ENCODE measurements at places on chromosomes 7 and 10.

DNA sequence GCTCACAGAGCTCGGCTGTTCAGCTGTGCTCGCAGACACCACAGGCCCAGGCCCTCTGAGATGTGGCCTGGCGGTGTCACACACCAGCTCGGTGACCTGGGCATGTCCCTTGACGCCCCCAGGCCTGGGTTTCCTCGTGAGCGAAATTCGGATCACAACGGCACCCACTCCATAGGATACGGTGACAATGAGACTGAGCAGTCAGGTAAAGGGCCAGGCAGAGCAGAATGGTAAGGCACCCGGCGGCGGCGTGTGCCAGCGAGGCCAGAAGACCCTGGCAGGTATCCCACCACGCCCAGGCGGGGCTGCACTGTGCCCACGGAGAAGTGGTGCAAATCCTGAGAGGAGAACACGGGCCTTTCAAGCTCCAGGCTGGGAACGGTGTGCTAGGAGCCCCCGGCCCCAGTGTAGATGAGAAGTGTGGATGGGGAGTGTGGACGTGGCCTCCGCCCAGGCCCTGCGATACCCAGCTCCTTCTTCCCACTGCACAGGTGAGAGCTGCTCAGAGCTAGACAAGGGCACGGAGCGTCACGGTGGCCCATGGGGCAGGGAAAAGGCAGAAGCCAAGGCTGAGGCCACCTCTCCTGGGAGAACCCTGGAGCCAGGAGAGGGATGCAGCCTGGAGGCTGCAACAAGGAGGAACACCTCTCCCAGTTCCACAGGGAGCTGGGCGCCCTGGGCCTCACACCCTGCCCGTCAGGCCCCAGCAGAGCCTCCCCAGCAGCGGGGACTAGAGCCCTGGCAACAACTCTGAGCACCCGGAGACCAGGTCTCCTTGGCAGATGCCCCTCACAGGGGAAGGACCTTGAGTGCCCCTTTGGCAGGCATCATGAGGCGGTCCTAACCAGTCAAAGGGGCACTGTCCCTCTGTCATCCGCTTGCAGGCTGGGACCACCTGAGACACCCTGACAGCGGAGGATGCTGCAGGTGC, 219.1 kb downstream of the MAD1L1 start:
- no peak for DNase-seq

- DNase-seq = no peak
These were observed 877 bp upstream of the NOD1 start for GRCh38 chr7:30479202-30480120.

DNA sequence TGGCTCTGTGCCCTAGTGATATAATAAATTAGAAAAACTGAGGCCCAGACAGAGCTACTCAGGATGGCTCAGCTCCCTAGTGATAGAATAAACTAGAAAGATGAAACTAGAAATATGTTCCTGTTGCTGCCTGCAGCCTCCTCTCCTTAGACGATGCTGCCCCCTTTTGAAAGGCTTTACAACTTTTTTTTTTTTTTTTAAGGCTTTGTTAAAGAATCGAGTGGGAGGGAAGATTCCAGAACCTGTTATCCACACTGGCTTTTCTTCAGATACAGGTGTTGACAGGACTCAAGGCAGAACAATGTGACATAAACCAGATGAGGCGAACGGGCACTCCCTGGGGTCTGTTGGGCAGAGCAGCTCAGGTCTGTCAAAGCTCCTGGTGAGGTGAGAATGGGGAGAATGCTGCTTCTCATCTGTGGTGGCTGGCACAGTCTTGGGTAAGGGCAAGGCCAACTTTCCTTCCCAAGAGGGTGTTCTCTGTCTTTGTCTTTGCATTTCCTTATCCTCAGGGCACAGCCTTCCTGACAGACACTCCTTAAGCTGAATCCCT, 175.1 kb downstream of the COBL start:
- no peak for DNase-seq

GRCh38 chr10:101353692-101354327, at the start of gene BTRC:
Gene BTRC (plus strand): TSS chr10:101354165. CDS start chr10:101354181, 16 bp downstream.
- peak; percentile 94 for DNase-seq

DNA sequence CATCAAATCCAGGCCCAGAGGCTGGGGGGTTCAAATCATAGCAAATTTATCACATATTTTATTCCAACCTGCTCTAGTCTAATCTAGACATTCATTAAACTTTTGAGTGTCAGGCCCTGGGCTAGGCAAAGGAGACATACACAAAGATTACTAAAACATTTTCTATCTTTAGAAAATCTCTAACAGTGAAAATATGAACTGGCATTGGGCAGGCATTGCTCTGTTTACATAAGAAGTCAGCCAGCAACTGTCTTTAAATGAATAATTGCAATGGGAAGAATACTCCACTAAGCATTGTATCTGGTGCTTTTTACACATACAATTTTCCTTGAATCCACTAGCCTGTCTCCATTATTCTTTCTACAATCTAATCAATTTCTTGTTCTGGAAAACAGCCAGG, 222.5 kb upstream of the LRRN3 start:
- DNase-seq = no peak

DNA sequence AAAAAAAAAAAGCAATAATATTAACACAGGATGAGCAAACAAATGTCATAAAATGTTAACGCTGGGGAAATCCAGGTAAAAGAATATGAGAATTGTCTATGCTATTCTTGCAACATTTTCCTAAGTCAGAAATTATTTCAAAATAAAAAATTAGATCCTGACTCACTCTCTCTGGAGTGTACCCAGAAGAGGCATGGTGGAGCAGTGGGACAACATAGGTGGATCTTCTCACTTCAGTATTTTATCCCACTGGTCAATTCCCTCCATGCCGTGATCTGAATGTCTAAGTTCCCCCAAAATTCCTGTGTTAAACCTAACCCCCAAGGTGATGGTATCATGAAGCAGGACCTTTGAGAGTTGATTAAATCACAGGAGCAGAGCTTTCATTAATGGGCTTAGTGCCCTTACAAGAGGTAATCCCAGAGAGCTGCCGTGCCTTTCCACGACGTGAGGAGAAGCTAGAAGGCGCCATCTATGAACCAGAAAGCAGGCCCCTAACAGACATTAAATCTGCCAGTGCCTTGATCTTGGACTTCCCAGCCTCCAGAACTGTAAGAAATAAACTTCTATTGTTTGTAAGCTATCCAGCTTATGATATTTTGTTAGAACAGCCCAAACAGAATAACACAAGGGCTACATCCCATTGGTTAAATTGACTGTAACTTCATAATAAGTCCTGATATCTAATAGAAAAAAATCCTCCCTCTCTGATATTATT, 35.2 kb downstream of the USP6NL start:
- DNase-seq = no peak

DNA sequence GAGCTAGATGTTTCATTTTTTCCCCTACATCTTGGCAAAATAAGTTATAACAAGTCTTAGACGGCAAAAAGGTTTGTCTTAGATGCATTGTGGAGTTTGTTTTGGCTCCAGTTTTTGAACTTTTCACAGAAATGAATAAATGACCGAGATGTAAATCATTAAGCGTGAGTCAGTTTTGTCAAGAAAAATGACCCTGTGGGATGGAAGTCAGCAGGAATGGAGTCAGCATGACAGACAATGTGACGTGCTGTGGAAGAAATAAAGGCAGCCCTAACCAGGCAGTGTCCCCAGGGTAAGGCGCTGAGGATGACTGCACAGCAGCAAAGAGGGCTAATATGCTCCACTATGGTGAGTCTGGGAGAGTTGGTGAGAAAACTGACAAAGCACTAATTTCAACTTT, 163.2 kb downstream of the NOC3L start:
- DNase-seq = no peak

DNA sequence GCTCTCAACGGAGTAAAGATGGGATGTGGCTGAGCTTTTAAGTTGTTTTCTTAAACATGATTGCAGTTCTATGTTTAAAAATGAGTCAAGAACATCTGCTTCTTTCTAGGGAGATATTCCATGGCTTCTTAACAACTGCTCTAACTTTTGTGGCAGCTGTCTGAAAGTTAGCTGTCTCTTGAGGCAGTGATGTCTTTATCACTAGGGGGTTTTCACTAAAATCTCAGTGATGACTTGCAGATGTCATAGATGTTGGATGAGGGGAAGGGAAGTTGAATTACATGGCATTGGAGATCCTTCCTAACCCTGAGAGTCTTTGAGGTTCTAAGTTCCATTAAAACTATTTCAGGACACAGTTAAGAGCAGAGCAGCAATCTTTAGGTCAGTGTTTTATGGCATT, 43.5 kb downstream of the PRKG1 start:
- DNase-seq = no peak

DNA sequence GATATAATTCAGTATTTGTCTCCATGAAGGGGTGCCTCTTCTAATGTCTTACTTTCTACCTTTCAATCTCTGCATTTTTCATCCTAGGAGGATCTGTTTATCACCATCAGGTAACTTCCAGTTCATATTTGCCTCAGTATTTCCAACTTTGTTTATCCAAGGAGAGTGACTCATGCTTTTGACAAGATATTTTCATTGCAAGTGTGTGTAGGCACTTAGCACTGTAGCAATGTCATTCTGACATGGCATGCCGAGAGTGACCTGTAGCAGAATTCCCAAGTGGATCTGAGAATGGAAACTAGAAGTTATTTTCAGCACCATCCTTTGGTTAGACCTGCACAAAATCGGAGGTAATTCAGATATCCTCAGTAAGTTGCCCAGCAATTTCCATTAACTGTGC, 129.9 kb downstream of the INHBA start:
- DNase-seq = no peak

- no peak for DNase-seq
These were observed 443.2 kb downstream of the REEP3 start for GRCh38 chr10:63964406-63964805.

GRCh38 chr10:93146336-93146735, 72.6 kb downstream of the CYP26A1 start:
- DNase-seq = no peak

- no peak for DNase-seq
These were observed 36.4 kb downstream of the CUBN start for GRCh38 chr10:17092986-17093803.

DNA sequence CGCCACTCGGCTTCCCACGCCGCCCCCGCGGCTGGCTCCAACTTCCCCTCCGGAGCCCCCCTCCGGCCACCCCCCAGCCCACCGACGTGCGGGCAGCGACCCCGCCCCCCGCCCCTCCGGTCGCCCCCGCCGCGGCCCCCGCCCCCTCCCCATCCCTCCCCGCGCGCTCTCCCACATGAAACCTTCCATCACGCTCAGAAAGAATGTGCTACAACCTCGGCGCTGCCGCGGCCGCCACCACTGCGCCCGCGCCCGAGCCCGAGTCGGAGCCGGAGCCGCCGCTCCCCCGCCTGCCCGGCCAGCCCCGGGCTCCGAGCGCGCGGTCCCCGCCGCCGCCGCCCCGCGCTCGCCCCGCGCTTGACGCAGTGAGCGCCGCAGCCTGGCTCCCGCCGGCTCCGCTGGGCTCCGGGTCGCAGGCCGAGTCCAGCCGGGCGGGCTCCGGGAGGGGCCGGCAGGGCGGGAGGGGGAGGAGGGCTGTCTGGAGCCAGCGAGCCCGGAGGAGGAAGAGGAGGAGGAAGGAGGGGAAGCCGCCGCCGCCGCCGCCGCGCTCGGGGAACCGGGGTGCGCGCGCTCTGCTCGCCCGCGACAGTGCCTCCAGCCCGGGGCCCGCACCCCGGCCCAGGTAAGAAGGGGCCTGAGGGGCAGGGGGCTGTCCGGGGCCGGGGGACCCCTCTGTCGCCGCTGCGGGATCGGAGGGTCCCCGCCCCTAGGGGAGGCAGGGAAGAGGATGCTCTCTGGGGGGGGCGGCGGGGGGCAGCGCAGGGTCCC, 4.3 kb upstream of the ELFN1 start:
- no peak for DNase-seq

DNA sequence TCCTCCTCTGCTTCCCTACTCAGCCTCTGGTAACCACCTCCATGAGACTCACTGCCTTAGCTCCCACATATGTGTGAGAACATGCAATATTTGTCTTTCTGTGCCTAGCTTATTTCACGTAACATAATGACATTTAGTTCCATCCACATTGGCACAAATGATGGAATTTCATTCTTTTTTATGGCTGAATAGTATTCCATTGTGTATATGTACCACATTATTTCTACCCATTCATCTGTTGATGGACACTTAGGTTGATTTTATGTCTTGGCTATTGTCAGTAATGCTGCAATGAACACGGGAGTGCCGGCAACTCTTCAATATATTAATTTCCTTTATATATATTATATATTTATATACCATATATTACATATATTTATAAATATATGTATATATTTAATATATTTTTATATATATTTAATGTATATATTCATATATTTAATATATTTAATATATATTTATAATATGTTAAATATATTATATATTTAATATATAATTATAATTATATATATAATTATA, 1046.9 kb downstream of the DNAJB9 start:
- DNase-seq = no peak

DNA sequence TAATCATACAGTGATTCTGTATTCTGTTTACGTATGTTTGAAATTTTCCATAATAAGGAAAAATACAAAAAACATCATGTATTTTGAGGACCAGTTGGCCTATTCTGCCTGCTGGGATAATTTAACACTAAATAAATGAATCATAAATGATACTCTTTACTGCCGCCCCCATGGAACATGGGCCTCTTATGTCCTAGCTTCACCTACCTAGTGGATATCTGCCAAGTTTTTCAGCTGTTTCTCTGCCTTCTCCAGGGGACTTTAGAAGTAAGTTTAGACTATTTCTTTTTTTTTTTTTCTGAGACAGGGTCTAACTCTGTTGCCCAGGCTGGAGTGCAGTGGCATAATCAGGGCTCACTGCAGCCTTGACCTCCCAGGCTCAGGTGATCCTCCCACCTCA, 10.4 kb downstream of the NFE2L3 start:
- no peak for DNase-seq

DNA sequence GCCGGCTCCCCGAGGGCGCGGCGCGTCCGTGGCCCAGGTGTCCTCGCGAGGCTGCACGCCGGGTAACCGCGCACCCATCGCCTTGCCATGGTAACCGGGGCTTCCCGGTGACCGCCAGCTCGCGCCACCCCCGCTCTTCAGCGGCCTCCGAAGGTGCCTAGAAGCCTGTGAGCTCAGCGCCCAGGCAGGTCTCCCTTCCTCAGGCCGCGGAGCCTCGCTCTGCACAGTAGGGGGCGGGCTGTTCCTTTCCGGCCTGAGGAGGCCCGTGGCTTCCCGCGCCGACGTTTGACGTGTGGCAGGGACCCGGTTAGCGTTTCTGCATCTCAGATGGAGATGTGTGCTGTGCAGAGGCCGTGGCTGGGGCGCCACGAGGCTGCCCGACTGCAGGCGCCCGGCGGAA, 117.1 kb downstream of the DYNC2I1 start:
- DNase-seq = peak; percentile 23

All from stimulated activated CD8-positive, alpha-beta memory T cell treated with anti-CD3 and anti-CD28 coated beads, Interleukin-7, amount 100 ng/mL, for 4 hours (primary cell).